ENCODE measurements at places on chromosomes 5 and 9.

GRCh38 chr9:76717613-76718012 is 46.6 kb upstream of the PCA3 start:
- no peak for DNase-seq

GRCh38 chr5:157729858-157730257 is 1.4 kb upstream of the THG1L start:
- no peak for DNase-seq

- no peak for DNase-seq
These were observed 963 bp upstream of the HTR1A start for GRCh38 chr5:63963080-63963735.

- no peak for DNase-seq
These were observed 7.0 kb upstream of the SCGB3A1 start for GRCh38 chr5:180598316-180598701.

DNA sequence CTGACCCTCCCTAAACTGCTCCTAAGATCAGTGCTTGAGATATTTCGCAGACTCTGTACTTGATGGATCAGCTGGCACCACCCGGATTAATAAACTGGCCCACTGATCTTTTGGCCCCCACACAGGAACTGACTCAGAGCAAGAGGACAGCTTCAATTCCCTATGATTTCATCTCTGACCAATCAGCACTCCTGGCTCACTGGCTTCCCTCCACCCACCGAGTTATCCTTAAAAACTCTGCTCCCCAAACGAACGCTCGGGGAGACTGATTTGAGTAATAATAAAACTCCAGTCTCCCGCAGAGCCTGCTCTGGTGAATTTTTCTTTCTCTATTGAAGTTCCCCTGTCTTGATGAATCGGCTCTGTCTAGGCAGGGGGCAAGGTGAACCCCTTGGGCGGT is 36.5 kb upstream of the CD180 start:
- no peak for DNase-seq

DNA sequence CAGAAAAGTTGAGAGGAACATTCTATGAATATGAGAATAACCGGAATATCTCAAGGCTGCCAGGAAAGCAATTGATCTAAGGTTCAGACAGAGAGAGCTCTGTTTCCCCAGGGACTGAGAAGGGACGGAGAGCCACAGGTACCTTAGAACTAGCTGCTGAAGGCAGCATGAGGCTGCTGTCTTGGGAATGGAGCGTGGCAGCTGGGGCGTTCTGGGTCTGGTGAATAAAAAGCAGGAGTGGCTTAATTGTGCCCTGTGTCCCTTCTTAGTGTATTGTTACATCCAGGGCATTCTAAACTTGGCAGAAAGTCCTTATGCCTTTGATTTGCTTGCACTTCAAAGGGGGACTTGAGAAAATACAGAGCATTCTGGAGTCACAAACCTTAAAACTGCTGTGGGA is 434.5 kb downstream of the KDM4C start:
- DNase-seq, result no peak
